ENCODE measurements at places on chromosomes 13 and 19. TPM values are rescaled to one million over a fixed set of nuclear protein-coding genes. Genes with fewer than 3 reads are reported as not detected.

Gene PVR
- total RNA-seq = 141 TPM

Gene ZNF98
- total RNA-seq = not detected

Gene CBLC
- total RNA-seq = not detected

Gene FLT1
- total RNA-seq = 0.15 TPM

Gene ZNF160
- 9.8 TPM for total RNA-seq

Gene MATK
- total RNA-seq = 0.69 TPM

Gene SHISA7
- total RNA-seq = not detected

Gene FZR1
- total RNA-seq = 20.8 TPM

Gene CD70
- total RNA-seq = 32.7 TPM

Gene ICAM4
- not detected for total RNA-seq

Gene SIAH3
- total RNA-seq = not detected

Gene SBSN
- not detected for total RNA-seq

Gene OLFM4
- not detected for total RNA-seq

Gene AMER2
- not detected for total RNA-seq

Gene CD79A
- total RNA-seq = not detected

Gene ADAMTS10
- total RNA-seq = 4.7 TPM

Gene BRME1
- 5.1 TPM for total RNA-seq

Gene MRPL54
- total RNA-seq = 47.0 TPM

Gene APC2
- 0.59 TPM for total RNA-seq

Gene SUGP1
- total RNA-seq = 57.0 TPM

Gene S1PR5
- not detected for total RNA-seq

Gene SOX1
- not detected for total RNA-seq

Gene LGALS4
- total RNA-seq = not detected

Gene GNG8
- total RNA-seq = not detected

Gene FARP1
- total RNA-seq = 46.0 TPM

Gene CFAP97D2
- not detected for total RNA-seq

Gene SPTBN4
- 3.0 TPM for total RNA-seq

Gene NLRP7
- total RNA-seq = not detected

Gene DPP9
- total RNA-seq = 17.0 TPM

Gene ZMYM2
- total RNA-seq = 30.6 TPM

Gene NR1H2
- 173 TPM for total RNA-seq

Gene S1PR4
- total RNA-seq = not detected

Gene COL5A3
- 3.1 TPM for total RNA-seq

Gene IL11
- 0.95 TPM for total RNA-seq

Gene PRR22
- 3.6 TPM for total RNA-seq

Gene IGFL1
- total RNA-seq = not detected

Gene ZNF8
- total RNA-seq = 3.0 TPM

Gene CYP4F12
- total RNA-seq = not detected

Gene PSG7
- total RNA-seq = not detected

Gene CPB2
- total RNA-seq = not detected

Gene FFAR2
- total RNA-seq = not detected

Gene TNFSF13B
- total RNA-seq = not detected

Gene KLF2
- total RNA-seq = 4.4 TPM

Gene ZNF229
- total RNA-seq = not detected

Gene ZNF780A
- 61.0 TPM for total RNA-seq

Gene OR7A17
- not detected for total RNA-seq

Gene ELSPBP1
- not detected for total RNA-seq

Gene NUDT19
- total RNA-seq = 18.0 TPM

Gene ZNF667
- not detected for total RNA-seq

Gene CACNA1A
- total RNA-seq = 0.56 TPM

Gene CALR3
- total RNA-seq = not detected

Gene SIGLECL1
- not detected for total RNA-seq

Gene TNFSF9
- 4.5 TPM for total RNA-seq

Gene ZNF90
- 0.99 TPM for total RNA-seq

Gene ADM5
- 0.33 TPM for total RNA-seq

Gene TTC9B
- not detected for total RNA-seq

Gene B3GNT3
- not detected for total RNA-seq

Gene B3GNT8
- total RNA-seq = not detected

Gene TSSK6
- total RNA-seq = not detected

Data from MG63 (cell line).